ENCODE measurements at places on chromosomes 4 and X. TPM values are rescaled to one million over a fixed set of nuclear protein-coding genes. Genes with fewer than 3 reads are reported as not detected.

GRCh38 chr4:27397886-27398285 is 537.2 kb downstream of the STIM2 start:
- DNase-seq, result no peak

GRCh38 chr4:41658163-41658562 is 90.4 kb downstream of the PHOX2B start:
- no peak for DNase-seq

GRCh38 chr4:87967193-87967592 is 8.3 kb upstream of the SPP1 start:
- no peak for DNase-seq

GRCh38 chr4:32840461-32841189 is 2120.5 kb downstream of the PCDH7 start:
- DNase-seq, result no peak

GRCh38 chrX:136269921-136270320 is 18.7 kb upstream of the MAP7D3 start:
- DNase-seq, result no peak

- DNase-seq, result no peak
Observed at GRCh38 chr4:177225605-177226004, 84.1 kb upstream of the NEIL3 start.

- no peak for DNase-seq
Observed at GRCh38 chrX:41122664-41123257, 37.5 kb downstream of the USP9X start.

DNA sequence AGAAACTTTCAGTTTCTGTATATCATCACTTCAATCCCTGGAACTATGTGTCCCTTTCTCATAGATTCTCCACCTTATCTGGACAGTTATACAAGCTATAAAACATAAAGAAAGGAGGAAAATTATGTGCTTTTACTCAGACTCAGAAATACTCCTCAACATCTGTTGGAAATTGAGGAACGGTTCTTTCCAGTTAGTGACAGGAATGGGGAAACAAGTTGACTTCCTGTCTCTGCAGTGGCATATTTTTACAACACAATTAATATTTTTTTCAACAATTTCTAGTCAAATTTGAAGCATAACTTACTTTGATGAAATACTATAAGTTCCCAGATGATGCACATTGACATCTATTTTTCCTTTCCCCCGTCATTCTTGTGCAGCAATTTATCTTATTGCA is 27.9 kb downstream of the ABHD18 start:
- DNase-seq, result no peak

DNA sequence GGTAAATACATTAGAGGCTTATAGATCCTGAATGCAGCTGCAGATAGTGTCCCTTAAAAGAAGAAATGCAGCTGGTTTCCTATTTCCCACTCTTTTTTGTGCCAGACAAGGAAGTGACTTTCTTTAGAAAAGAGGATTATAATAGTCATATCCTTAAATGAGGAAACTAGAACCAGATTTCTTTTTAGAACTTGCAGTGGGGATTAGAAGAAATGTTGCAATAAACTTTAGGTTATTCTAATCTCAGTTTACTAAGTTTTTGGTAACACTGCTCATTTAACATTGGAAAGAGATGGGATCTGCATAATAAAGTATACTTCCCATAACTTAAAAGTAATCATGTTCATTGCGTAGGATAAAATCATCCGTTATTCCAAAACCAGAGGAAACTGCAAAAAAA is 101.9 kb downstream of the SLIT2 start:
- no peak for DNase-seq

CTAG1B gene
- not detected for total RNA-seq

MAGEA1 gene
- not detected for total RNA-seq

PDLIM3 gene
- total RNA-seq, result 411 TPM

PDGFRA gene
- 33.1 TPM for total RNA-seq

AMBN gene
- total RNA-seq, result not detected

CFP gene
- 1.7 TPM for total RNA-seq
